ENCODE measurements at places on chromosomes 13 and 19.

- no peak for DNase-seq
Measured at GRCh38 chr13:73403355-73404120, 344.7 kb downstream of the KLF5 start.

DNA sequence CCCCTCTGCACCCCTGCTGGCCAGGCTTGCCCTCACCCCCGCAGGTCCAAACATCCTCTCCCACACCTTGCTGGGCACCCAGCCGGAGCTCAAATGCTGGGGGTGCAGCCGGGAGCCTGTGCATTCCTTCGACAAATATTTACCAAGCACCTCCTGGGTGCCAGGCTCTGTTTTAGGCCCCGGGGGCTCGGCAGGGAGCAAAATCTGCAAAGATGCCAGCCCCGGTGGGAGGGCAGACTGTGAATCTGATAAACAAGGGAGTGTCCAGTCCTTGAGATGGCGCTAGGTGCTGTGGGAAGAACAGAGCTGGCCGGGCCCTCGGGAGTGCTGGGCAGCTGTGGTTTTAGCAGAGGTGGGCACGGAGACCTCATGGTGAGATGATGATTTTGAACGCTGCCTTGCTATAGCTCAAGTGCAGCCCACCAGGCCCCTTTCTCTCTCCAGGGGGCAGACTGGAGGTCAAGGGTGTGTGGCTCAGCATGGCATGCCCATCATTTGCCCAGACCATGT lies 10.6 kb downstream of the NFIX start:
- no peak for DNase-seq

GRCh38 chr13:25429466-25429865 lies 57.7 kb downstream of the ATP8A2 start:
- DNase-seq = no peak

DNA sequence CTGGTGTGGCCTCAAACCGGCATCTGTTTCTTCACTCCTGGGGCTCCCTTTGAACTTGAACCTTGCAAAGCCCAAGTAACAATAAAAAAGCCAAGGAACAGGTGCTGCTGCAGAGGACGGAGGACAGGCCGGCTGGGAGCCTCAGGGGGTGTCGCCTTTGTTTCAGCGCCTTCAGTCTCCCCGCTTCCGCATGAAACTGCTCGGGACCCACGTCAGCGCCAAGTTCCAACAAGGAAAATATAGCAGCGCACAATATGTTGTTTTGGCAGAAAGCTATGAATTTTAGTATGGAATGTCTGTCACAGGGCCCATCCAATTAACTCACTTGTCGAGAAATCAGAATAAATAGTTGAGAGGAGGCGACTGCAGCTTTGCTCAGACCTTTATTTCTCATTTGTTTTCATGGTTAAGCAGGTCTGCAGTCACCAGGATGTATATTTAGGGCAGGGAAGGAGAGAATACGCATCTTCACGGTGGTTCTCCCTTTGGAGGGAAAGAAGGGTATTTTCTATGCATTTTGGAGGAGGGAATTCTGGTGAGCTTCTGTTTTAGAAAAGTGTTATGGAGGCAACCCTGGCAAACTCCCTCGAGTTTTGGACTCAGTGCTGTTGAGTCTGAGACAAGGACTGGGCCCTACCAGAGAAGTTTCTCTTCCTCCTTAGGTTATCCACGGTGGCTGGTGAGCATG lies 34.3 kb upstream of the MEDAG start:
- no peak for DNase-seq

DNA sequence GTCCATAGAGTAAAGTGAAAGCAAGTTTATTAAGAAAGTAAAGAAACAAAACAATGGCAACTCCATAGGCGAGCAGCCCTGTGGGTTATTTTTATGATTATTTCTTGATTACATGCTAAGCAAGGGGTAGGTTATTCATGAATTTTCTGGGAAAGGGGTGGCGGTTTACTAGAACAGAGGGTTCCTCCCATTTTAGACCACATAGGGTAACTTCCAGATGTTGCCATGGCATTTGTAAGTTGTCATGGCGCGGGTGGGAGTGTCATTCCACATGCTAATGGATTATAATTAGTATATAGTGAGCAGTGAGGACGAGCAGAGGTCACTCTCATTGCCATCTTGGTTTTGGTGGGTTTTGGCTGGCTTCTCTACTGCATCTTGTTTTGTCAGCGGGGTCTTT lies 8.4 kb upstream of the DCUN1D2 start:
- DNase-seq = no peak

- peak; percentile 79 for DNase-seq
Measured at GRCh38 chr19:46487802-46488445, 7.7 kb downstream of the PNMA8B start.

DNA sequence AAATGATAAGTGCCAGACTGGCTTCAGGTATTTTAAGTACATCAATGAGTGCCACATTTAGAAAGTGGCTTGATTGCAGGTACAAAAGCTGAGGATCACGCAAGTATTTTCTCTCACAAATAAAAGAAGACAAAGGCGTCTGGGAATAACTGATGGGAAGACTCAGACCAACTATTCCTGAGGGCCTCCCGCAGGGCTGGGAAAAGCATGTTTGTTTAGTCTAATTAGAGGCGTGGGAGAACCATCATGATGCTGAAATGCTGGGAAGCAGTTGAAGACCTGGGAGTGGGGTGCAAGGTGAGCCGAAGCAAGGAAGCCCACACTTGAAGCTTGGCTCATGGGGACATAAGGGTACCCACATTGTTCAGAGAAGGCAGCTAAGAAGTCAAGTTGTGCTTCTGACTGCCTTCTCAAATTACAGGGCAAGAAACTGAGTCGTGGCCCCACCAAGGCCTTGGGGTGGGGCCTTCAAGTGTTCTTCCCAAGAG lies 536.0 kb downstream of the MYO16 start:
- no peak for DNase-seq

DNA sequence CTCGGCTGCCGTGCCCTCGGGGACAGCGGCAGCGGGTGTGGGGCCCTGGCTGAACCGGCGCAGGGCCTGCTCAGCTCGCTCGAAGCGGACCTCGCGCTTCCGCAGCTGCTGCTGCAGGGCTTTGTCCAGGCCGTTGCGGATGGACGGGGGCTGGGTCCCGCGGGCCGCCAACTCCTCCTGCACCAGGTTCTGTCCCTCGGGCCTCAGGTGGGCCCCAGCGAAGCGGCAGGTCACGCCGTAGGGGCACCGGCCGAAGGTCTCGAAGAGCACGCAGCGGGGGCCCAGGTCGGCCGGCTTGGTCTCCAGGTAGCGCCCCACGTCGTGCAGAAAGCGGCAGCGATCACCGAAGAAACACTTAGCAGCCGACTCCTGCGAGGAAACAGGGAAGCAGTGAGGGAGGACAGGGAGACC lies 1.6 kb downstream of the DUS3L start:
- DNase-seq = no peak

DNA sequence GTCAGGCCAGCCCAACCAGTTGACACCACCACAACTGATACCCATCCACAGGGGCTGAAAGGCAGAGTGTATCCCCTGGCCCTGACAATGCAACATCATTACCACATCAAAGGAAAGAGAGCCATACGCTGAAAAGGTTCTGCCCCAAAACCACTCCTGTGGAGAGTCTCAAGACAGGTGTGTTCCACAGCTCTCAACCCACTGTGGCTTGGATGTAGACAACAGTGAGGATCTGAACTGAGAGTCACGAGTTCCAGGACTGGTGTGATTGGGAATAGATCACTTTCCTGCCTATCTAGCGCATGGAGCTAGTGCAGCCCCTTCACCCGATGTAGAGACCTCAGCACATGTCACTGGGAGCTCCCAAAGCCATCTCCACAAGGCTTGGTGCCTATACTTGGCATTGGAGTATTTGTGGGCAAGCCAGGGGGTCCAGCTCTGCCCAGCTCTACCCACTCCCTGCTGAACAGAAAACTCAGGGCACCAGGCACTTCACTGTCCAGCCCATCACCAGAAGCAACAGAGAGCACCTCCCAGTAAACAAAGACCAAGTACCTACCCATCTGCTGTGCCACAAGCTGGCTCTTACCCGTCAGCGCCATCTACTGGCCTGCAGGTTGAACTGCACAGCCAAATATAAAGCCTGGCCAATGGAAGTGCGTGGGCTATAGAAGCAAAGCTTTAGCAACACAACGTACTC lies 579.5 kb downstream of the UQCRFS1 start:
- peak; percentile 15 for DNase-seq

GRCh38 chr19:53328967-53329366 lies 4.6 kb upstream of the ZNF845 start:
- DNase-seq = no peak

DNA sequence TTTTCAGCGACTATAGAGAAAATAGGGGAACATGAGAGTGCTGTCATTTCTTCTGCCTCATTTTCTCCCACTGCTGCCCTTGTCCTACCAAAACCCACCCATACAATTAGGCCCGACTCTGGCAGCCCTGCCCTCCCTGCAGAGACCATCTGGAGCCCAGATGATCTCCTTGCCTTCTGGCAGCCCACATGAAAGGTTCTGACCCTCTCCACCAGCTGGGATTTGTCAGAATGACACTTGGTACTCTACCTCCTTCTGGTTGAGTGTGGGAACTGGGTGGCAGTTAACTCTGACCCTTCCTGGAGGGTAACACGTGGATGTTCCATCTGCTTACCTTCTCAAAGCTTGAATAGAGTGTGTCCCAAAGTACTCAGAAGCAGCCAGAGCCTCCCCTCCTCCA lies 21.0 kb upstream of the SIAH3 start:
- no peak for DNase-seq
